Stimulated activated CD8-positive, alpha-beta memory T cell treated with anti-CD3 and anti-CD28 coated beads, Interleukin-4, amount 100 ng/mL, for 4 hours (primary cell): ENCODE measurements at places on chromosomes 2 and 18.

- no peak for DNase-seq
These were observed 43.2 kb downstream of the ANKMY1 start for GRCh38 chr2:240514631-240515030.

DNA sequence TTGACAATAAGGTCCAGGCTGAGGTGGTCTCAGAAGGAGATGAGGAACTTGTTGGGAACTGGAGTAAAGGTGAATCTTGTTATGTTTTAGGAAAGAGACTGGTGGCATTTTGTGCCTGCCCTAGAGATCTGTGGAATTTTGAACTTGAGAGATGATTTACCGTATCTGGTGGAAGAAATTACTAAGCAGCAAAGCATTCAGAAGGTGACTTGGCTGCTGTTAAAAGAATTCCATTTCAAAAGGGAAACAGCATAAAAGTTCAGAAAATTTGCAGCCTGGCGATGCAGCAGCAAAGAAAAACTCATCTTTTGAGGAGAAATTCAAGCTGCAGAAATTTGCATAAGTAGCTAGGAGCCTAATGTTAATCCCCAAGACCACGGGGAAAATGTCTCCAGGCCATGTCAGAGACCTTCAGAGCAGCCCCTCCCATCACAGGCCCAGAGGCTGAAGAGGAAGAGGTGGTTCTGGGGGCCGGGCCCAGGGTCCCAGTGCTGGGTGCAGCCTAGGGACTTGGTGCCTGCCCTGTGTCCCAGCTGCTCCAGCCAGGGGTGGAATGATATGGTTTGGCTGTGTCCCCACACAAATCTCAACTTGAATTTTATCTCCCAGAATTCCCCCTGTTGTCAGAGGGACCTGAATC lies 73.5 kb downstream of the FIGN start:
- no peak for DNase-seq

- no peak for DNase-seq
These were observed 263.9 kb downstream of the LTBP1 start for GRCh38 chr2:33210626-33211025.

GRCh38 chr18:76525911-76526310 lies 30.9 kb upstream of the ZNF516 start:
- no peak for DNase-seq

DNA sequence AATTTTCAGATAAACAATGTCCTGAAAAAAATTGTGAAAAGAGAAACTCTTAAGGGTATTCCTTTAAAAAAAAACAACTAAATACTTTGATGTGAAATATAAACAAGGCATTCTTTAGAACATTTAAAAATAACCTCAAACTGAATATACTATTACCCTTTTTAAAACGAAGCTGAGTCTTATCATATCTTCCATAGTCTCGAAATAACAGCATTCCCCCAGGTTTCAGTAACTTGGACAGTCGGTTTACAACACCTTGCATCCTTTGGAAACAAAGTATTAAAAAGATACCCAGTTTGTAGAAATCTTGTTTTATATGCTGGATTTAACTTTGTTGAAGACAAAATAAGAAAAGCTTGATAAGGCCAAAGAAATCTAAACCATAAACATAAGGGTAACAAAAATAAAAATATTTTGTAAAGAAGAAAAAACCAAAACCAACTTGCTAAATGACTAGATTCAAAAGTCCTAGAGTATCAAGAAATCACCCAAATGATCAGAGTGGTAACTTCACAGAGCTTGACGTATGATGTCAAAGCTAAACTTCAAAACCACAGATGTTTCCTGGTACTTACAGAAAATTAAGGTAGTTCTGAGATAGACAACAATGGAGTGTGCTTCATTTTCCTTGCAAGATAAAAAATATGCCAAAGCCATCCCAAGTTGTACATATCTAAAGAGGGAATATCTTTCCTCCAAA lies 107.8 kb downstream of the METTL8 start:
- DNase-seq = no peak

GRCh38 chr2:28387082-28387960 lies 5.3 kb upstream of the FOSL2 start:
- no peak for DNase-seq

DNA sequence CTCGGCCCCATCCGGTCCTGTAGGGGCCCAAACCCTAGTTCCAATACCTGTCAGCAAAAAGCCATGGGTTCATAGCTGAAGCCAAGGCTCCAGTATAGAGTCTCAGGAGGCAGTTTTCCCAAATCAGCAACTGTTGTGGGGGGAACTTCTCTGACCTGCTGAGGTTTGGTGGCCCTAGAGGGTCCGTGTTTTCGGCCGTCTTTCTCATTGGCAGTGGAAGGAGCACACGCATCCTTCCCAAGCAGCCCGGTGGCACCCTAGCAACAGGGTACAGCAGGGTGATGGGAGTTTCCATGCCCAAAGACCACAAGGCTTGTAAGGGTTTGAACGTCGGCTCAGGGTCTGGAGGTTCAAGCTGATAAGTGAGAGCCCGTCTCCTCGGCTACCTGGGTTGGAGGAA lies 6.6 kb downstream of the FOSL2 start:
- DNase-seq = no peak

DNA sequence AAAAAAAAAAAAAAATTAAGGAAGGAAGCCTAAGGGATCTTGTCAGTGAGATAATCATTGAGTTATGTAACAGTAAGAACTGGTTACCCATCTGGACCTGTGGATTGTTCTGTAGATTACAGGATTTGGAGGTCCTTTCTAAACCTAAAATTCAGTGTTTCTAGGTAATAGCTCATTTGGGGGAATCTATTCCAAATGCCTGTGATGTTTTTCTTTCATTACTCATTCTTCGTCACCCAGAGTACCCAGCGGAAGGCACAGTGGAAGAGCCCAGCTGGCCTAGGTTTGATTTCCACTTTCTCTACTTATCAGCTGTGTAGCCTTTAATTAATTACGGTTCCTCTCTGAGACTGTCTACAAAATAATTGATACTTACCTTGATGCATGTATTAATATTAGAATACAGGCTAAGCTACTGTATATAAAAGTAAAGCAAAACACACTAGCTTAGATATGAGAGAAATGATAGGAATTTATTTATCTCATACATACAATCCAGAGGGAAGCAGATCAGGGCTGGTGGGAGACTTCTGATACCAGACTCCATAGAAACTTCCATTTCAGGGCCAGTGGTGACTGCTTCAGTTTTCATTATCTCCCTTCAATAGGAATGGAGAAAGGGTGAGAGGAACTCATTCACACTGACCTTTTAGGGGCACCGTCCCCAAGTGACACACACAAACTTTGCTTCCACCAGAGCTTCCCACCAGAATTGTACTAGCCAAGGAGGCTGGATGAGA lies 115.8 kb upstream of the NOSTRIN start:
- DNase-seq = no peak

GRCh38 chr2:203733684-203734083 lies 27.2 kb downstream of the CD28 start:
- DNase-seq = no peak

- DNase-seq = no peak
These were observed 41.3 kb upstream of the SNED1 start for GRCh38 chr2:240956935-240957655.

DNA sequence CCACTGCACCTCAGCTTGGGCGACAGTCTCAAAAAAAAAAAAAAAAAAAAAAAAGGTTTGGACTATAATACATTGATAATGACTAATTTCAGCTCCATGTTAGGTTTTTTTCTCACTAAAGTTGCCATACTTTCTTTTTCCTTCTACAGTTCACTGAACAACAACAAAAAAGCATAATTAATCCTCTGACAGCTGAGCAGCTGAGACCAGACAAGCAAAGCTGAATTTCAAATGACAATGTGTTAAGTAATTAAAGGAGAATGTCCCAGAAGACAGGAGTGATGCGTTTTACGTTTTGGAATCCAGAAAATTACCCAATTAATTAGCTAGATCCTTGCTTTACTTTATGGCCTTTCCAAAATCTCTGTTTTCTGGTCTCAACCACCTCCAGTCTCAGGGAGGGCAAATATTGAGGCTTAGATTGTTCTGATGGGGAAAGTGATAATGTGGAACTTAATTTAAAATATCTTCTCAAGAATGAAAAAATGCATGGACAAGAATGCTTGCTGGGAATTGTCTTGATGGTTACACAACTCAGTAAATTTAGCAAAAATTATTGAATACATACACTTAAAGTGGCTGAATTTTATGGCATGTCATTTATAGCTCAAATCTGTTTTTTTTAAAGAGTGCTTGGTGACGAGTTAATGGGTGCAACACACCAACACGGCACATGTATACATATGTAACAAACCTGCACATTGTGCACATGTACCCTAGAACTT lies 17.4 kb upstream of the RMDN2 start:
- DNase-seq = no peak
